Stimulated activated CD8-positive, alpha-beta memory T cell treated with anti-CD3 and anti-CD28 coated beads, Interleukin-15, amount 100 ng/mL, for 48 hours (primary cell): ENCODE measurements at places on chromosomes 13 and 19.

DNA sequence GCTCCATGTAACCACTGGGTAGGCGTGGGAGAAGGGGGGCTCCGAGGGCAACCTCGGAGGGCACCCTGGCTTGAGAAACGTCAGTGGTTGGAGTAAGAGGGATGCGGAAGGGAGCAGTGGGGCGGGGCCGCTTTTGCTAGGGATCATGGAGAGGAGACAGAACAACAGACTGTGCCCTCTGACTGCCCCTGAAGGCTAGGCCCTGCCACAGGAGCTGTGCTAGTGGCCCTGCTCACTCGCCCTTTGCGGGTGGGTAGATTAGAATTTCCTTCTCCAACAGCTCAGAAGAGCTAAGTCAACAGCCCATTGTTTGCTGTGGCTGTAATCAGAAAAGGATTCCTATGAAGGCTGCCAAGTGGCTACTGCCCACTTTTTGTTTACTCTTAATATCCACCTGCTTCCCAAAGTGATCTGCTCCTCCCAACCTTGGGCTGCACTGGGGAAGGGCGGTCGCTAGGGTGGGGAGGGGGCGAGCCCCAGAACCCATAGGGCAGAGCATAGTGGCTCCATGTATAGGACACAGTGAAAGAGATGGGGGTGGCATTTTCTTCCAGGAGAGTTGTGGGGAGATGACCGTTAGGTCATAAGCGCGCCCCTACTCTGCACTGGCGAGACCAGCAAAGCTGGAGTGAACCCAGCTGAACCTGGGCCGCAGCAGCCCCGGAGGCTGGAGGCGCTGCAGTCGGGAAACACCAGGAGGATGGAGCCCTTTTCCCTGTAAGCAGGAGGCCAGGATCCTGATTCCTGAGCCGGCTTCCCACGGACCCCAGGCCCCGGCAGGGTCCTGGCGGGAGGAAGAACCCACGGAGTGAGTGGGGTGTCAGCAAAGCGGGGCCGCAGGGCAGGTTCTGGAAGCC, 1.9 kb upstream of the C1QTNF9 start:
- DNase-seq = no peak

DNA sequence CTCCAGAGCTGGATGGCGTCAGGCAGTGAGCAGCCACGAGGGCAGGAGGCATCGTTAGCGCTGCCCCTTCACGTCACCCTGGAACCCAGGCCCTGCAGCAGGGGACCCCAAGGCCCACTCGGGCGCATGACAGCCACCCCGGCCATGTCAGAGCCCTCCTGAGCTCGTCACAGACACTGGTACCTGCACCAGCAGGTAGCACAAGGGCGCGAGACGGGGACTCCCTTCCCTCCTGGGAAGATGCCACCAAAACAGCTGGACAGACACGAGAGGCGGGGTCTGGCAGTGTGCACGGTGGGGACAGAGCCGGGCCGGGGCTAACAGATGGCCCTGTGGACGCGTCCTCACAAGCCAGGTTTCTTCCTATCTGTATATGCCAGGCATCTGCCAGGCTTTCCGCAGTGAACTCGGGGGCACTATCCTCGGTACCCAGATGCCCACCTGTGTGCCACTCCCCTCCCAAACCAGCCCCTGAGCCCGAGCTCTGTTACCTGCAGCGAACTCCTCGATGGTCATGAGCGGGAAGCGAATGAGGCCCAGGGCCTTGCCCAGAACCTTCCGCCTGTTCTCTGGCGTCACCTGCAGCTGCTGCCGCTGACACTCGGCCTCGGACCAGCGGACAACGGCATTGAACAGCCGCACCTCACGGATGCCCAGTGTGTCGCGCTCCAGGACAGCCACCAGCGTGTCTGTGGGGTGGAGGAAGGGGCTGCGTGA, 25.8 kb downstream of the BTBD2 start:
- no peak for DNase-seq

- DNase-seq = peak; percentile 31
Measured at GRCh38 chr13:39306639-39307589, 268.7 kb downstream of the NHLRC3 start.

GRCh38 chr13:110876609-110877008, 38.3 kb downstream of the ANKRD10 start:
- no peak for DNase-seq

DNA sequence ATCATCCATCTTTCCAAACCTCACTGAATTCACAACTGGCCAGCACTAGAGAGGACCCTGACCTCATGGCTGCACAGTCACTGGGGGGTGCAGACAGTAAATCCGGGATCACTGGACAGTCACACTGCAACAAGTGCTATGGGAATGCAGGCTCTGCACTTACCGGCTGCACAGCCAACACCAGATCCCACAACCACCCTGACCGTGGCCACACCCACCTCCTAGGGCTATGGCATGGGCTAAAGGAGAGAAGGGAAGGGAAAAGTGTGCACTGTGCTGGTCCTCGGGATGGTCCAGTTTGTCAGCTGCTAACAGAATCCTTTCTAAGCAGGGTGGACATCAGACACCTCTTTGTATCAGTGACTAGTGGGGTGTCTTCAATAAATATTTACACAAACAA, 118.2 kb downstream of the MIPEP start:
- DNase-seq = no peak

GRCh38 chr13:34931572-34931971, 10.5 kb upstream of the NBEA start:
- no peak for DNase-seq

GRCh38 chr19:58586133-58586765, 13.1 kb upstream of the MZF1 start:
- DNase-seq = no peak

DNA sequence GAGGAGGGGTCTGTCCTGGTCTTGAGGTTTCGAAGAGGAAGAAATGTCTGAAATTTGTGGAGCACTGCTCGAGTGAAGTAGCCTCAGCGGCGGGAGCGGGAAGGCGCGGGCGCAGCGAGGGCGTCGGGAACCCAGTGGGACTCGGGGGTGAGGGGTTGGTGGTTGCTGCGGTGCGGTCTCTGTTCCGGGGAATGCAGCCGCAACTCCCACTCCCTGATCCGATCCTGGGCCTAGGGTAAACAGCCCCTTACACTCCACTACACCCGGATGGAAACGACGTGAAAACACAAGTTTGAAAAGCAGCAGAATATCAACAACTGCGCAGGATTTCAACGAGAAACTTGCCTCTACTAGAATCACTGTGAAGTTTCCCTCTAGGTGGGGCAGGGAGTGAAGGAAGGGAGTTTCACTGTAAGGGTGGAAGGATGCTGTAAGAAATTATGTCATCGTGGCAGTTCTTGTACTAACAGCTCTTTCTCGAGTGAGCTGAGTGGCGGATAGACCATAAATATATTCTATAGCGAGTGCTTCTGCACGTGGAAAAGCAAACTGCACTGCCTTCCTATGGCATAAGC, 2.0 kb upstream of the KLF12 start:
- no peak for DNase-seq

- no peak for DNase-seq
Measured at GRCh38 chr13:51920267-51920666, 58.5 kb downstream of the CCDC70 start.

- no peak for DNase-seq
Measured at GRCh38 chr13:84571264-84571663, 689.0 kb upstream of the SLITRK1 start.

- no peak for DNase-seq
Measured at GRCh38 chr19:4970558-4971423, 1.9 kb downstream of the KDM4B start.
